Fibroblast of pulmonary artery (primary cell): ENCODE measurements at places on chromosomes 3 and 15.

DNA sequence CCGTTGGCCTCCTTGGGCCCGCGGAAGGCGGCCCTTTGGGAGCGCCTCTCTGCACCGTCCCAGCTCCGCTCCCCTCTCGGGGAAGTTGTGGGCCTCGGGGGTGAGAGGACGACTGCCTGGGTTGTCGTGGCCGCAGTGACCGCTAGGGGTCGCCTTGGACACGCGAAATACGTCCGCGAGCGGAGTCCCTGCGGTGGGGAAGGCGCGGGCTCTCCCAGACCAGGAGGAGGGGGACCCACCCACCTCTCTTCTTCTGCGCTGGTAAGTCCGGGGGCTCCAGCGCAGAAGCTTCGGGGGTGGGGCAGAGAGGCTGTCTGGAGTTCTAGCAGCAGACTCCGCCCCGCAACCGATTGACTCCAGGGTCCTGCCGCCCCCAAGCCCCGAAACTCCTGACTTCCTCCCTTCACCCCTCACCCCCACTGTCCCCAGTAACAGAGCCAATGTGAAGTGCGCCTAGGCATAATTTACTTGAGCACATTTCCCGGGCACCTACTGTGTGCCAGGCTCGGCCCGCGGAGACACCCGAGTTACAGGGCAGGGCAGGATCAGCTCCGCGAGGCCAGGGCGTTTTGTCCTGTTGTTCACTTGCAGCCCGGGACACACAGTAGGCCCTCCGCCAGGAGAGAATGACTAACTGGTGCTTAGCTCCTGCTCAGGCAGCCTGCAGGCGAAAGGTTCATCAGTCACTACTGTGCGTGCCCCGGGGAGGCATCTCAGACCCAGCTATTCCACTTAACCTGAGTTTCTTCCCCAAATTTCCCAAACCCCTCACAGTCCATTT is 32.8 kb downstream of the DNASE1L3 start:
- DNase-seq, result peak; percentile 81

- DNase-seq, result no peak
Observed at GRCh38 chr3:45337839-45338470, 50.4 kb upstream of the LARS2 start.

DNA sequence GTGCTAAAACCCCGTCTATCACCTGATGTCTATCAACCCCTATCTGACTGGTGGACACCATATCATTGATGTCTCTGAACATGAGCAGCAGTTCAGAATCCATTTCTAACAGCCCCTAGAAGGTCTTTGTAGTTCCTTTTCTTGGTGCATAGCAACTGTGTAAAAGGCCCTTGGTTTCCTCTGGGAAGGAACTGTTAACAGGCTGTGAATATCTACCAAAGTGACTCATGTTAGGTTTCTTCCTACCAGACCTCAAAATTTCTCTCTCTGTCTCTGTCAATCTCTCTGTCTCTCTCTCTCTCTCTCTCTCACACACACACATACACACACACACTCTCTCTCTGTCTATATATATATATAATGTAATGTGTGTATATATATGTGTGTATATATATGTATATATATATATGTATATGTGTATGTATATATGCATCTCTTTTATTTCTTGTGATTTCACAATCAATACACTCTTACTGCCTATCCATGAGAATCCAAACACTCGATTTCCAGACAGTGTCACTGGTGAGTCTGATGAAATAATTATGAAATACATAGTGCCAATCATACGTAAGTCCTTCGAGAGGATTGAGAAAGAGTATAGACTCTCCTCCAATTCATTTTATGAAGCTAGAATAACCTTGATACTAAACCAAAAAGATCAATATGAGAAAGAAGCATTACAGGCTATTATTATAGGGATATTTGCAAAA is 335.9 kb upstream of the SLCO3A1 start:
- DNase-seq, result peak; percentile 34

- DNase-seq, result peak; percentile 74
Observed at GRCh38 chr15:90956274-90957030, 1.8 kb downstream of the RCCD1 start.

- DNase-seq, result no peak
Observed at GRCh38 chr15:60077581-60078359, 73.7 kb downstream of the FOXB1 start.

- DNase-seq, result no peak
Observed at GRCh38 chr15:73319460-73320245, 49.1 kb downstream of the HCN4 start.

DNA sequence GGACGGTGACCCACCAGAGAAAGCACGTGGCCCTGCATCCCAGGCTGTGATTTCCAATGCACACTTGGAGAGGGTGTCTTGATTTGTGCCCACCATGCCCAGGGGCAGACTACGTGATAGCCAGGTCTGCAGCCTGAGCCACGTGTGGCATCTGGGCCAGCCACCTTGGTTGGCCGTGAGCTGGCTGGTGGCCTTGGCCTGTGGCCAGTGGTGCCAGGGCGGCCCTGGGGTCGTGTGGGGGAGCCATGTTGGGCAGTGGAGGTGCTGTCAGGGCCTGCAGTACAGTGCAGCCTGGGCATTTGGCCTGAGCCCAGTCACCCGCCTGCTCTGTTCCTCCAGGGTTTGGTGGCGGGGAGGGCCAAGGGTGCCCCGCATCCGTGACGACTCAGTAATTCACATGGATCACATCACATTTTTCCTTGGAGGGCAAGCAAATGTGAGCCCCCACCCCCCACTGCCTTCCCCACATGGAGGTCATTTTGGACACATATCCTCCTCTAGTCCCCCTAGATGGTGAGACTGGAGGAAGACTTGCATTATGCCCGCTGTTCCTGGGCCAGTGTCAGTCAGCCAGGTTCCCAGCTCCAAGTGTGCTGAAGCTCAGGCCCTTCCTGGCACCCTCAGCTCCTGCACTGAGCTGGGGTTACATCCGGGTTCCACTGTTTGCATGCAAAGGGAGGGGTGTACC is 201.4 kb downstream of the UBE3A start:
- no peak for DNase-seq

- DNase-seq, result peak; percentile 86
Observed at GRCh38 chr3:145094355-145094941, 1066.5 kb downstream of the PLOD2 start.

DNA sequence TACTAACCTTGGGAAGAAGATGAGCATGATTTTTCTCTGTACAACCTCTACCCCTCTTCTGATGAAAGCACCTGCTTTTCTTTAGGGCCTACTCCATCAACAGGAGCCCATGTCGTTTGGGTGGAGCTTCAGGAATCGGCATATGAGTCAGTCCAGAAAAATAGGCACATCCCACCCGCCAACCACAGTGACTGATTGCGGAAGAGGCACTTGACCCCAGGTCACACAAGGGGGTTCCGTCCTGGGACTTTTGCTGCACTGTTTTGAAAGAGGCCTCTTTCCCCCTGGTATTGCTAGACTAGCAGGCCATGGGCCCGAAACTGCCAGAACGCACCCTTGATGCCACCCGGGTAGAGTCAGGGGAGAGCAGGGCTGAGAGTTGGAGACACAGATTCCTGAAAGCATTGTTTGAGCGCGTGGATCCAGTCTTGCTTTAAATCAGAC is 19.3 kb upstream of the NRROS start:
- peak; percentile 24 for DNase-seq

DNA sequence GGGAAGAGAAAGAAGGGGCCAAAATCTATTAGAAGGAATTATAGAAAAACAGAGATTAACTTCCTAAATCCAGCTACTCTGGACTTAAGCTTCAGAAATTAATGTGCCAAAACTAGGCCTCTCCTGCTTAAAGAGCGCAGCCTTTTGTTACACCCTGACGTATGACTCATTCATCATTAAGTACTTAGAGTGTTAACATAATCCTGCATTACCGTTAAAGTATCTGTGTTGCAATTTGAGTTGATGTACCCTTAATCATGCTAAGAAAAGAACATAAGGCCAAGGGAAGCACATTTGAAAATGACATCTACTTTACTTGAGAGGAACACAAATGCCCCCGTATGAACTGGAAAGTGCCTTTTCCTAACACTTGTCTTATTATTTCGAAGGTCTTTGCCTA is 7.9 kb downstream of the HTR3D start:
- peak; percentile 14 for DNase-seq

- no peak for DNase-seq
Observed at GRCh38 chr15:75195122-75195765, 6.4 kb upstream of the C15orf39 start.

GRCh38 chr3:139657936-139658335 is 19.8 kb downstream of the NMNAT3 start:
- no peak for DNase-seq

DNA sequence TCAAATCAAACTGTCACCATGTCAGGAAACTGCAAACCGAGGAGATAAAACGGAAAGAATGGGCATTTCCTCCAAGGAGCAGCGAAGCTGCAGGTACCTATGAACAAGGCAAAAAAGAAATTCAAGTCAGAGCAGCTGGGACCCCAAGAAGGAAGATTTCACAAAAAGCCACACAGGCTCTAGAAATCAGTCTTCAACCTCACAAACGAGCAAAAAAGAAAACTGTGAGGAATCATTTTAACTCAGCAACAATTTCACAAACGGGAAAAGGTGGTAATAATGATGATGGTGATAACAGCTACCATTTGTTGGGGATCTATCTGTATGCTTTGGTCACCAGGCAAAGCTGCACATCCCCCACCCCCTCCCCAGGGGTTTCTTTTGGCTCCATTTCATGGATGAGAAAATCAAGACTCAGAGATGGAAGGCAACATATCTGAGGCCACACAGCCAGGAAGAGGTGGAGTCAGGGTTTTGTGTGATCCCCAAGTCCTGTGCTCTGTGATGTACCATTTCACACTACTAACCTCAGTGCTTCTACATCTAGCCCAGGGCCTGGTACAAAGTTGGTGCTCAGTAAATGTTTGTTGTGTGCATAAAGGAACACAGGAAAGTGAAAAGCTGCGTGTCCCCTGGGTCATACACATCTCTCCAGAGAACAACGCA is 109.9 kb downstream of the IQSEC1 start:
- no peak for DNase-seq

DNA sequence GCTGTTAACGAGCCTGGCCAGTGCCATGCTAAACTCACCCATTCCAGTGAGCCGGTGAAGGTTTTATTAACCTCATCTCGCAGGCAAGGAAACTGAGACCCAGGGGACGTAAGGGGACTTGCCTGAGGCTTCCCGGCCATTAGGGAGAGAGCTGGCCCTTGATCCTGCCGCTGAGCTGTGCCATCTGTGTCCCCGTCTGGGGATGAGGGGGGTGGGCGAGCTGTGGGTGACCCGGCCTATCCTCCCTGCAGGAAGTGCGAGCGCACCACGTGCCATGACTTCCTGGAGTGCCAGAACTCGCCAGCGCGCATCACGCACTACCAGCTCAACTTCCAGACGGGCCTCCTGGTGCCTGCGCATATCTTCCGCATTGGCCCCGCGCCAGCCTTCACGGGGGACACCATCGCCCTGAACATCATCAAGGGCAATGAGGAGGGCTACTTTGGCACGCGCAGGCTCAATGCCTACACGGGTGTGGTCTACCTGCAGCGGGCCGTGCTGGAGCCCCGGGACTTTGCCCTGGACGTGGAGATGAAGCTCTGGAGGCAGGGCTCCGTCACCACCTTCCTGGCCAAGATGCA is 88.5 kb downstream of the FBLN2 start:
- no peak for DNase-seq

GRCh38 chr15:94287794-94288246 is 56.5 kb downstream of the MCTP2 start:
- no peak for DNase-seq

- no peak for DNase-seq
Observed at GRCh38 chr3:18114894-18115293, 310.2 kb downstream of the SATB1 start.

GRCh38 chr3:23646184-23646920 is 159.4 kb upstream of the UBE2E1 start:
- no peak for DNase-seq

GRCh38 chr3:61200270-61200669 is 51.0 kb downstream of the FHIT start:
- DNase-seq, result no peak

GRCh38 chr3:69994919-69995318 is 4.6 kb upstream of the SAMMSON start:
- DNase-seq, result no peak

GRCh38 chr15:49847423-49848281 is 226.8 kb downstream of the DTWD1 start:
- peak; percentile 63 for DNase-seq

DNA sequence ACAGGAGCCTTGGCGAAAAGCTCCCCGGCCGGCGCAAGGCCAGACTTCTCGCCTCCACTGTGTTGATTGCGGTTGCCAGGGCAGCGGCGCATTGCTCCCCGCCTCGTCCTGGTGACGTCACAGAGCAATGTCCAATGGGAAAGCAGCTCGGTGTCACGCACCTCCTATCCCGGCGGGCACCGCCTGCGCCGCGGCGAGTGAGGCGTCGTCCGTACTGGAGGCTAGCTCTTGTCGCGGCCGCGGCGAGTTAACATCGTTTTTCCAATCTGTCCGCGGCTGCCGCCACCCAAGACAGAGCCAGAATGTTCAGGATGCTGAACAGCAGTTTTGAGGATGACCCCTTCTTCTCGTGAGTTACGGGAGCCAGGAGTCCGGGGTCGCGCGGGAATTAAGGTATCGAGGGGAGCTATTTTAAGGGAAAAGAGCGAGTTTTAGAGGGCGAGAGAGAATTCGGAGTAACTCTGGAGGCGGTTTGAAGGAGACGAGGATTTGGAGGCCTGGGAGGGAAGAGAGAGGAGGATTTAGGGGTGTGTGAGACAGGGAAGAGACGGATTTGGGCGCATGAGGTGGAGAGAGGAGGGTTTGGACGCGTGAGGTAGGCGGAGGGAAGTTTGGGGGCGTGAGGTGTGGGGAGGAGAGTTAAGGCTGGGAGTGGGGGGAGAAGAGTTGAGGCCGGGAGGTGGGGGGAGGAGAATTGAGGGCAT is at the start of gene MLF1:
MLF1 (plus strand) TSS at position 196 of the 704 bp plus-strand sequence; CDS start at position 303, 107 bp downstream.
- peak; percentile 97 for DNase-seq

DNA sequence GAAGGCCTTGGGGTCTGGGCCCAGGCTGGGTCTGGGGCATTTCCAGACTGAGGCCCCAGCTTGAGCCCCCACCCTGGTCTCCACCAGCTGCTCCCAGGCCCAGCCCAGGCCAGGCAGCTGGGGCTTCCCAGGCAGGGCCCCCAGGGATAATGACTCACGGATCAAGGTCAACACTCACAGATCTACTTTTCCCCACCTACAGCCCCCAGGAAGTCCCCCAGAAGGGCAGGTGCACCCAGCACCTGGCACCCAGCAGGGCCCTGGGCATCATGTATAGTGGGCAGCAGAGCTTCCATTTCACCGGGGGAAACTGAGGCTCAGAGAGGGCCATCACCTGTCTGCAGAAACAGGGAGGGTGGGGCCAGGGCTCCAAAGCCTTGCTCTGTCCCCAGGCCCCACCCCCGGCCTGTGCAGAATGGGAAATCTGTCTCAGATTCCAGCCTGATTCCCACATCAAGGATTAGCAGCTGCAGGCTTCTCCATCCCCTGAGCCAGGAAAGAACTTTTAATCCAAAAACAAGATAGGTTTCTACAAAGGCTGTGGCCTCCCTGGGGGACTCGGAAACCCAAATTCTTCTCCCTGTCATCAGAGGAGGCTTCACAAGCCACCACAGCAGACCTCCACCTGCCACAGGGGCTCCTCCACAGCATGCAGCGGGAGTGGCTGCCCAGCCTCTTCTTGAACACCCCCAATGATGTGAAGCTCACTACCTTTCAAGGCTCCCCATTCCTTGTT is 49.8 kb downstream of the IQSEC1 start:
- DNase-seq, result no peak
